ENCODE measurements at places on chromosomes 16 and 17.

- DNase-seq: peak; percentile 12
Measured at GRCh38 chr17:57440522-57441269, 184.4 kb downstream of the MSI2 start.

GRCh38 chr17:70105641-70106040 is 30.6 kb downstream of the KCNJ16 start:
- DNase-seq: no peak

DNA sequence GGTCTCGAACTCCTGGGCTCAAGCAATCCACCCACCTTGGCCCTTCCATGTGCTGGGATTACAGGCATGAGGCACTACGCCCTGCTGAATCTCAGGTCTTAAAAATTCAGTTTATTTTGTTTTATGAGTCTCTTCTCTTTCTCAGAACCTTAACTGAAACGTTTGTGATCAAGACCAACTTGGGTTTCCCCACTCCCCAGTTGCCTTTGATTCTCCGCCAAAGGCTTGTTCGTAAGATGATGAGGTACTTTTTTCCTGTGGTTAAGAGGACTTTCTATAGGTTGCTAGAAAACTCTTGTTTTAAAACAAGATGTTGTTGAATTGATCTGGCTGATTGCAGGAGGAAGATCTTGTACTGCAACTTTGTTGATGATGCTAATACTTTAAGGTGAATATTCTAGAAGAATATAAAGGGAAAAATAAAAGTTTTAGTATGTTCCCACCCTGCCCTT is 11.7 kb downstream of the ABCC1 start:
- peak; percentile 14 for DNase-seq

GRCh38 chr17:9487406-9487805 is 88.2 kb downstream of the STX8 start:
- DNase-seq: no peak

DNA sequence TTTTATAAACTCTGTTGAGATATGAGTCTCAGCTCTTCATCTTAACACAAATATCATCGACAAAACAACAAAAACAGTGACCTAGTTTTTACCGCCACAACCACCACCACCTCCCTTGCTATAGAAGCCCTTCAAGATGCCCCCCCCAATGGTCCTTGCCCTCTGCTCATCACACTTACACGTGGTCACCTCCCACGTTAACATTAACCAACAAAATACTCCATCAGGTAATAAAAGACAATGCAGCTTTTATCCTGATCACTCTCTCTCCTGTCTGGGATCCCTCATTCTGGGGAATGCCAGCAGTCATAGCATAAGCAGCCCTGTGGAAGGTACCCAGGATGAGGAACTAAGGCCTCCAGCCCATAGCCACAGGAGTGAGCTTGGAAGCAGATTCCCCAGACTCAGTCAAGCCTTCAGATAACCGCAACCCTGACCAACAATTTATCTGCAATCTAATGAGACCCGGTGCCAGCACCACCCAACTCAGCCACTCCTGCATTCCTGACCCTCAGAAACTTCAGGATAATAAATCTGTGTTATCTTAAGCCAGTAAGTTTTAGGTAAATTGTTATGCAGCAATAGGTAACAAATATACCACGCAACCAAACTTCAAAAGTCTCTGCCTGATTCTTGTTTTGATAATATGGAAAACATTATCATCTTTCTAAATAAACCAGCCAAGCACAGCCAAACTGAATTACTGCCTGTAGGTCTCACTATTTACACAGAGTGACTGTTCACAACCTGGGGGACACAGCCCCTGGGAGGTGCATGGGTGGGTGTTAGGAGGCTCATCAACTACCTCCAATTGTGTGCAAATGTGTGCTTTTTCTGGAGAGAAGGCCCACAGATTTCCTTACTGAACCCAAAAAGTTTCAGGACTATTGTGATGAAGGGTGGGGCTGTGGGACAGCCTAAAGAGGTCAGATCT is 6.1 kb downstream of the PECAM1 start:
- no peak for DNase-seq

DNA sequence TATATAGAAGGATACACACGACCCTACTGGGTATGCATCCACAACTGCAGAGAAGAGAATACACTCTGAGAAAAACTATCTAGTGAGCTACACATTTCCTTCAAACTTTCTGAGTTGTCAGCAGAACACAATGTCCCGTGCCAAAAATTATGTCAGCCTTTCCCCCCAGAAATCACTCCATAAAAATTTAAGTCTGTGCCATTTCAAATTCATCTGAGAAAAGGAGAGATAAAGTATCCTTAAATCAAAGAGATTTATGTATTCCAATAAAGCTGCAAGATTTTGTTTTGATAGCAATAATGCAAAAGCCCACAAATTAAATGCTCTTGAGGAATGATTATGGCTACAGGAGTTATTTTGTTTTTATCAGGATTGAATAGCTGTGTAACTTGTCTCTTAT is 760.1 kb downstream of the CDH11 start:
- no peak for DNase-seq

DNA sequence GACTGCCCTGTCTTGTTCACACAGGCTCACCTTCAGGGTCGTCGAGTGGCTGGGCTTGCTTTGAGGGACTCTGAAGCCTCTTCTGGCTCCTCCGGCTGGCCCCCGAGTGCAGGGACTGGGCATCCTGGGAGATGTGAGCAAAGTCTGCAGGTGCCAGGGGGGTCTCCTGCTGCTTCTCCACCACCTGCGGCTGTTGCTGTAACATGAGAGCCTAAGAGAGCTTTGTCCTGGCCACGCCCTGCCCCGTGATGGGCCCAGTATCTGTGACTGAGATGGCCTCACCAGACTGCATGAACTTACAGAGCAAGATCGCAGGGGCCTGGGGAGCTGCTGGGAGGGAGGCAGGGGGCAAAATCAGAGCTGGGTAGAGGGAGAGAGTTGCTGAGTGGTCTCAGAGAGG is 12.5 kb downstream of the ERN2 start:
- DNase-seq: no peak
